ENCODE measurements at places on chromosomes 4 and X.
A peak's percentile ranks its signal among the peaks of the same experiment; 100 is the strongest.

- ATAC-seq = no peak
Measured at GRCh38 chr4:75831856-75832405, 70.3 kb downstream of the PPEF2 start.

GRCh38 chr4:97587912-97588311 lies 555.4 kb downstream of the STPG2 start:
- no peak for ATAC-seq

- peak; percentile 39 for ATAC-seq
Measured at GRCh38 chrX:31604629-31605221, 532.9 kb upstream of the FTHL17 start.

DNA sequence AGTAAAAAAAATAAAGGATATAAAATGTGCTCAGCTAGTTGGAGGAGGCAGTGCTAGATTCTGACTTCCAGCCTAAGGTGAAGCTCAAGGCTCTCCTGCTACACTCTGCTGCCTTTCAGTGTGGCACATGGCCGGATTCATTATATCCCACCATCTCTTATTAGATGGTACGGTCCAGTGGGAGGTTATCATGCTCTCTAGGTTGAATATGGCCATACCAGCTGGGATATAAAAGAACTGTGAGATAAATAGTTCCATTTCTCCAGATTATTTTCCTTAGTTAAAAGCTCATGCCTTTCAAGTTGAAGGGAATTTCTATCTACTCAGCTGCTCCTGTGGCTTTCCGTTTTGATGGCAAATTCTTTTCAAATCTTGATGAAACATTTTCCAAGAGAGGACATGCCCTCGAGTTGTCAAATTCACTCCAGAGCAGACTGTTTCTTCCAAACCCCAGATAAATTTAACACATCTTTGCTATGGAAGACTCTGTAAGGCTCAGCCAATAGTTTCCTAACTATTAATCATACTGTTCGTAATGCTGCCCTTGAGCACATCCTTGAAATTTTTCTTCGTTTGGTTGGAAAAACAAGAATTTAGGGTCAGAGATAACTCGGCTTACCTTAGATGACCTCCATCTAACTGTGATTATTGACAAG lies 2.2 kb upstream of the MGARP start:
- no peak for ATAC-seq

DNA sequence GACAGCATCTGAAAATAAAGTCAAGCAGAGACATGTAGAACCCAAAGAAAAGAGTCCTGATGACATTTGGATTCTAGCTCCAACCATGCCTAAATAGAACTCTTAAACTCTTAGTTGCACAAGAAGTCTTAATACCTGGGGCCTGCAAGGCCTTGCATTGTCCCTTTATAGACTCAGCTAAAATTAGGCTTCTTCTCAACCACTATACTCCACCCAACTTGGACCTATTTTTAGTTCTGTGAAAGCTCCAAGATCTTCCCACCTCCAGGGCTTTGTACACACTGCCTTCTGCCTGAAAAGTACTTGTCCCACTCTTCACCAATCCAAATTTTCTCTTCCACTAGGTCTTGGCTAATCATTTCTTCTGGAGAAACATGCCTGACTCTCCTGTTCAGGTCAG lies 36.5 kb downstream of the PLK4 start:
- no peak for ATAC-seq

Data from activated T-helper 17 cell treated with anti-CD3 and anti-CD28 coated beads, Interleukin-2, amount 50 U/mL, for 72 hours (primary cell).